Stimulated activated CD4-positive, alpha-beta T cell treated with anti-CD3 and anti-CD28 coated beads, TNF-alpha, amount 100 ng/mL, for 1 hour (primary cell): ENCODE measurements at places on chromosomes 2 and 18.

- DNase-seq: no peak
Observed at GRCh38 chr2:68589963-68590362, 53.4 kb upstream of the PROKR1 start.

GRCh38 chr2:58906081-58906645 lies 665.0 kb upstream of the FANCL start:
- DNase-seq: no peak

DNA sequence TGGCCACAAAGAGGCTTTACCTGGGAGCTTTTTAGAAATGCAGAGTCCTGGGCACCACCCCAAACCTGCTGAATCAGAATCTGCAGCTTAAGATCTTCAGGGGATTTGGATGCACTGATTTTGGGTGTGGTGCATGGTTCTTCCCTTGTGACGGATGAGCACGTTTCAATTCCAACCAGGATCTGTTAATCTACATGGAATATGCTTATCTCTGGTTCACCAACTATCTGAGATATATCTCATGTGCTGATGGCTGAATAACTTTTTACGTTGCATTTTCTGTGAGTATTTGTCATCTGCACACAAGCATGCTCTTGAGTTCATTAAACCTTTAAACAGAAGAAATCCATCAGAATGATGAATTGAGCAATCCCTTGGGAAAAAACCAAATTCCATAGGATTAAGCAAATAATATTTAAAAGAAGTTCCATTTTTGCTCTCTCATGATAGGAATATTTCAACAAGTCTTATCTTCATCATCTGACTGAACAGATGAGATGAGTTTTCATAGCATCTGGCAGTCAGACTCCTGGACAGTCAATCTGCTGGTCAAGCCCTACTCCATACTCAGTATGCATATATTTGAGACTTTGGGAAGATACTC lies 120.6 kb downstream of the PLB1 start:
- no peak for DNase-seq

GRCh38 chr18:10299643-10300042 lies 154.8 kb upstream of the APCDD1 start:
- DNase-seq: no peak

- DNase-seq: no peak
Observed at GRCh38 chr18:29712785-29713184, 1329.8 kb downstream of the DSC3 start.

GRCh38 chr18:71450257-71450656 lies 1093.9 kb downstream of the CBLN2 start:
- DNase-seq: no peak

DNA sequence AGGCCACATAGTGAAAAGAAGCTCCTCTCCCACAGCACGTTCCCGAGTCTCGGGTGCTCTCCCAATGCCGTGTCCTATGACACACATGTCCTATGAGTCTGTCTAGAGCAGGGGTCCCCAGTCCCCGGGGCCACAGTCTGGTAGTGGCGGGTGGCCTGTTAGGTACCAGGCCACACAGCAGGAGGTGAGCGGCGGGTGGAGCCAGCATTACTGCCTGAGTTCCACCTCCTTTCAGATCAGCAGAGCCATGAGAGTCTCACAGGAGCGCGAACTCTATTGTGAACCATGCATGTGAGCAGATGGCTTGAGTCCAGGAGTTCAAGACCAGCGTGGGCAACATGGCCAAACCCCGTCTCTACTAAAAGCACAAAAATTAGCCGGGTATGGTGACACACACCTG lies 112.6 kb downstream of the ZBTB7C start:
- DNase-seq: no peak

DNA sequence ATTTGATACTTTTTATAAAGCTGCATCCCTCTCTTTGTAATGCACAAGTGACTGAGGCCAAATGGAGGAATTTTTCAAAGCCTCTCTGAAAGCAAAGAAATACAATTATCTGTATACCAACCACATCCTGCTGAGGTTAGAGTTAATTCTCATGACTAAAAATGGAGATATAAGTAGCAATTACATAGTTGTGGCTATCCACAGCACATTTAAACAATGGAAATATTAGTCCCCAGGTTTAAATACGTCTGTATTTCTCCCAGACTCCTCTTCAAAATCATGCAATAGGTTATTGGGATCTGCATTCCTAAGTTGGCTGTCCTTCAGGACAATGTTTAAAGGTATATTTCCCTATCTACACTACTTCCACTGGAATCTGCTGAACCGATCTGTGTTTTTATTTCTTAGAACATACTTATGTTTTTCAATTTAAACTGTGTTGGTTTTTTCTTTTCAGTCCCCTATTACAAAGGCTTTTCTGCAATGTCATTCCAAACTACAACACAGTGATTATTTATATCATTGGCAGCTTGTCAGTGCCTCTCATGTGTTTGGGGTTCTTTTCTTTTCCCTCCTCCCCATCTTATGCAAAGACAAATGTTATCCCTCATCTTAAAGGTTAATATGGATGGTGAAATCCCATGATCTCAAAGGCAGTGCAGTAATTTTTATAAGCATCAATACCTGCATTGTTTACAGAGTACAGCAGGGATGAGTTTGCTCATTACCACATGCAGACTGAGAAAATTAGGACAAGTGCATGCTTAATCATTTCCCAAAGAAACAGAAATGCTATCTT lies 134.8 kb upstream of the FSHR start:
- DNase-seq: no peak

DNA sequence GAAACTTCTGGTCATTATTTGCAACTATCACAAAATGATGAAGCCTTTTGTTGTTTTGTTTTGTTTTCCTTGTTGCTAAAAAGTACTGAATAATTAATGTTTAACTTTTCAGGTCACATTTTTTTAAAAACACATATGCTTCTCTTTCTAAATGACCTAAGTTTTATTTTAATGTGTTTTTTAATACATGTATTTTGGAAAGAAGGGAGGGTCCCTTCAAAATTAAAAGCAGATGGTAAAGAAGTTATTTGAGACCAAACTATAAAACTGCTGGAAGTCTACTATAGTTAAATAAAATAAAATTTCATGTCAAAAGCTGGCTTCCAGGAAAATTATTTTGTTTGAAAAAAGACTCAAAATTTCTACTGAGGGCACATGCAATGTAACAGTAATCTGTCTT lies 39.5 kb upstream of the ASNSD1 start:
- no peak for DNase-seq

DNA sequence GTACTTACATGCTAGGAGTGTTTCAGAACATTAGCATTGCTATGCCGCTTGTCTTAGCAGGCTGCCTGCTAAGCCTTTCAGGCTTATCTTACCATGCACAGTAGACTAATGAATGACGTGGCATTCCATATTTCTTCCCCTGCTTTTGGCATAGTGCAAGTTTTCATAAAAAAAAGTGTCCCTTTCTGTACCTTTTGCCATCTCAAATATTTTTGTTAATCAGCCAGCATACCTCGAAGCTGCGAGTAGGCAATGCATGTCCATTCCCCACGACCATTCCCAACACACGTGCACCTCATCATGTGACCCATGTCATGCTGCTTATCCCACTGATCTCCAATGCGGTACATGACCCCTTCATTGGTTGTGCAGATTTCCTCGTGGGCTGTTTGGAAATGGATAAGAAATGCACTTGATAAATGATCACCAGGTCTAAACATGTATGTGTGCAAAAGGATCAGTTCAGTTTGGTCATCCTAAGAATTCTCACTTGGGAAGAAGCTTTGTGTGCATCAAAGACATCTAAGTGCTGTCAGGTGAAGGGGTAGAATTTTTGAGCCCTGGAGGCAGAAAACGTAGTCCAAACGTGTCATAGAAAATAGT lies 13.9 kb downstream of the FN1 start:
- DNase-seq: no peak

DNA sequence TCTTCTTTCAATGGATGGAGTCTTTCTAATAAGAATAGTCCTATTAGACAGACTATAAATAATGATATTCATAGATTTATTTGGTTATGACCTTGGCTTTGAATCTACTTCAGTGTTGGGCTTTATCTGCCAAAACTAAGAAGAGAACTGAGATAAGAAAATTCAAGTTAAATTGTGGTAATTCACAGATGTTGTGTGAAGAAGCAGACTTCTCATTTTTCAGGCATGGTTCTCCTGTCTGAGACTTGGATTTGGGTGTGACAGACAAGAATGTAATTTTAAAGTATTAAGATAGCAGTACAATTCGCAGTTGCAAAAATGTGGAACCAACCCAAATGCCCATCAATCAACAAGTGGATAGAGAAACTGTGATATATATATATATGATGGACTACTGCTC lies 124.7 kb downstream of the QPCT start:
- DNase-seq: no peak

GRCh38 chr2:40535972-40536371 lies 84.1 kb upstream of the SLC8A1 start:
- no peak for DNase-seq

- no peak for DNase-seq
Observed at GRCh38 chr18:21330122-21330701, 88.2 kb downstream of the GREB1L start.

DNA sequence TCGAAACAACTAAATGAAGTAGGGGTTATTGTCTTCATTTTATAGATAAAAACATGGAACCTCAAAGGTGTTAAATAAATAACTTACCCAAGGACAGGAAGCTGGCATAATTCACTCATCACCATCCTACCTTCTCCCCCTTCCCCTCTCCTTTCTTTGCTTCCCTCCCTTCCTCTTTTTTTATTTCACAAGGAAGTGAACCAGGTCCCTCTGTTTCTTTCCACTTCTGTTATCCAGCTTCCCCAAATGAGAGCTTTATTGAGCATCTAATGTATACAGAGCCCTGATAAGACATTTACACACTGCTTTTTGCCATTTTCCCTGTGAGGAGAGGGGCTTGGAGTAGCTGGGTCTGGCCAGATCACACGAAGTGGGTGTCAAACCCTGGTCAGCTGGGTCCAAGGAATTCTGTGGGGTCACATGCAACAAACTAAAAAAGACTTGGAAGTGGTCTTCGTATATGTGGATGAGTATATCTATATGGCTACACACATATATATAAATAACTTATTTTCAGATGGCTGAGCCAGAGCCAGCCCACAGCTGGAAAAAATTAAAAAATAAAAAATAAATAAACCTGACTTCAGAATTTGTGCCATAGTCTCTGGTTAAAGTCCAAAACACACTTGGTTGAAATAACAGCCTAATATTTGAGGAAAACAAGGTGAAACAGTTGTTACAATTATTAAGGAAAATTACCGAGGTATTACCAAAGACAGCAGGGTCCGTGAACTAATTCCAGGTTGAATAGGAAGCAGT lies 49.3 kb upstream of the FOSL2 start:
- DNase-seq: no peak

DNA sequence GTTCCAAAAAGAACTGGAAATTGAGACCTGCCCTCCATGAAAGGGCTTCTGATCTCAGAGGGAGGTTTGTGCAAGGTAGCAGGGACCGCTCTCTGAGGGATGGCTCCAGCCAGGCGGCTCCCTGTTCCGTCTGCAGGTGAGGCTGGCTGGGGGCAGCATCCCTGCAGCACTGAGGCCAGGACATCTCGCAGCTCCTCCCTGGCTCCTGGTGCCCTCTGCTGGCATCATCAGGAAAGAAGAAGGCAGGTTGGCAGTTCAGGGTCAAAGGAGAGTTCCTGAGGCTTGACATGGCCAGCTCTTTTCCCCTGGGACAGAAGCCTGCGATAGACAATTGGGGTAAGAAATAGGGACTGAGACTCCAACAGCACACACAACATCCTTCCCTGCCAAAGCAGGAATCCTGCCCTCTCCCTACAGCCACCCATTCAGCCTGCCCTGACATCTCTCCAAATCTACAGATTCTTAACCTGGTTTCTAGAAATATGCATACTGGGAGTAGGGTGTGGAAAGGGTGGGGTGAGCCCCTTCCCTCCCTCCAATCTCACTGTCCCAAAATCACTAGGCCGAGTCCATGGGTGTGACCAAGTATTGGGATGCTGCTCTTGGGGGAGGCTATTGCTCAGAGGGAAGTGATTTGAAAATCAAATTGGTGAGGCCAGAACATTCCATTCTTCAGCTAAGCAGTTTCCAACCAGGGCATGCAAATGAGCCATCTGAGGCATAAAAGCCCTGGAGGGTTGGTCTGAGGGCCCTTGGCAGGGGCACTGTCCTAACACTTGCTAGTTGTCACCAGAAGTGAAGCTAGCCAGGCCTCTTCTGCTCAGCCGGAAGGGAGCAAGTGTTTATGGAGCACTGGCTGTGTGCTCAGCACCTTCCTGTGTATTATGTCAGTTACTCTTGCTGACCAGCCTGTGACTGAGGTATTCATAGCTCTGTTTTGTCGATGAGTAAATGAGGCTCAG lies 185.4 kb downstream of the TFCP2L1 start:
- DNase-seq: no peak

GRCh38 chr2:204401114-204401513 lies 144.2 kb upstream of the PARD3B start:
- DNase-seq: no peak

- DNase-seq: no peak
Observed at GRCh38 chr2:2763351-2764000, 432.4 kb upstream of the MYT1L start.

GRCh38 chr2:130319536-130319935 lies 23.2 kb upstream of the IMP4 start:
- DNase-seq: no peak

DNA sequence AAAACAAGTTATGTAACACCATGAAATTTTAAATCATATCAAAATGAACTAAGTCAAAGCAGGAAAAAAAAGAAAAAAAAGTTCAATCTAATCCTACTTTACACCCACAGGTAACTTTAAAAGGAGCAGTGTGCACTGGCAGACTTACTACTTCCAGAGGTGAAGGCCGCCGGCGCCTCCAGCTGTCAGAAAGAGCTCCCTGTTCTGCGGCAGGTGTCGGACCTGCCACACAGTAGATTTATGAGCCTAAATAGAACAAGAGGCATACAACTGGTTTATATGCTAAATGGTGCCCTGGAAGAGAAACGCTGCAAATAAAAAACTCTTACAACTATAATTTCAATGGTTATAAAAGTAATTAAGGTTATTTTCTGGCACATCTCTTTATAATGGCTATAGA lies 23.1 kb upstream of the PNO1 start:
- DNase-seq: no peak

GRCh38 chr18:55506074-55506473 lies 81.9 kb downstream of the TCF4 start:
- DNase-seq: no peak

GRCh38 chr2:81050580-81051095 lies 746.1 kb upstream of the LRRTM1 start:
- DNase-seq: no peak

- DNase-seq: no peak
Observed at GRCh38 chr2:162712598-162712997, 126.0 kb downstream of the KCNH7 start.

DNA sequence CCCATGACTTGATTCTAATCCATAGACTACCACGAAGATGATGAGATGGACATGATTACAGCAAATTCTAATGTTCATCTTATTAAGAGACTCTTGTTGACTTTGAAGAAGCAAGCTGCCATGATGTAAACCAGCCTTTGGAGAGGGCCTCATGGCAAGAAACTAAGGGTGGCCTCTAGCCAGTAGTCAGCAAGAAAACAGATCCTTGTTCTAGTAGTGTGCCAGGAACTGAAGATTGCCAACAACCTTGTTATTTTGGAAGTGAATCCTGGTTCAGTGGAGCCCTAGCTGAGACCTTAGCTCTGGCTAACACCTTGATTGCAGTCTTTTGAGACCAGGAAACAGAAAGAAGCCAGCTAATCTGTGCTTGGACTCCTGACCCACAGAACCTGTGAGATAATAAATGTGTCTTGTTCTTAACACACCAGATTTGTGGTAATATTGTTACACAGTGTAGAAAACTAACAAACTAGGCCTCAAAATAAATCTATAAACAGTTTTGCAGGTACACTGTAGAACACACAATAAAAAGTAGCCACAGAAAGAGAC lies 10.0 kb downstream of the PHOSPHO2 start:
- DNase-seq: no peak

- no peak for DNase-seq
Observed at GRCh38 chr18:24964216-24964615, 387.8 kb downstream of the ZNF521 start.
